Small intestine (tissue), 16 donors: ENCODE measurements at places on chromosomes 6 and 20.

DNA sequence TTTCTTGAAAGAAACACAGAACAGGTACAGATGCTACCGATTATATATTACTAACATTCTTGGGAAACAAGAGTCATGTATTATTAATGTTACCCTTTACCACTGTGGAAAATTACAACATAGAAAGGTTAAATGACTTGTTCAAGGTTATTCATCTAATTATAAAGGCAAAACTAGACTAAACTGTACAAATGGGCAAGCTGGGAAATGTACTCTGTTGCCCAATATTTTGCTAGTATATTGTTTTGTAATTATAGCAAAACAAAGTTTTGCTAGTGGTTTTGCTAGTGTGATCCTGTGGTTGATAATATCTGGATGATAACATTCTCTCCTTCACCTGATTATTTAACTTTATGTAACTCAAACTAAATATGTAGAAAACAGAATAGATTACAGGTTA lies 96.5 kb downstream of the TINAG start:
- DNase-seq = no peak

DNA sequence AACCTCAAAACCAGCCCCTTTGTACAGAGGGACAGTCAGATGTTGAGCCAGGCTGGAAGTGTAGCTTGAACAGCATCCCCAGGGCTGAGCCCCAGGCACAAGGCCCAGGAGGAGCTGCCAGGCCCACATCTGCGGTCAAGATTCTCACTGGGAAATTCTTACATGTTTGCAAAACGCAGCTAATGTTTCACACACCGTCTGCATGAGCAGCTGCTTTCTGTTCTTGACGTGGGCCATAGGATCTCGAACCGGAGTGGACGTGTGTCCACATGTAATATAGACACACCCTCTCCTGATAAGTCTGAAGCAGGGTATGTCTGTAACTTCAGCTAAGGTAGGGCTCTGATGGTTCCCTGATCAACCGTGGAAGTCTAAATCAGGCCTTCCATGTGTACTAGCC lies 41.3 kb upstream of the TRAF3IP2 start:
- no peak for DNase-seq

GRCh38 chr6:107047807-107048206 lies 19.8 kb downstream of the MTRES1 start:
- DNase-seq = no peak

DNA sequence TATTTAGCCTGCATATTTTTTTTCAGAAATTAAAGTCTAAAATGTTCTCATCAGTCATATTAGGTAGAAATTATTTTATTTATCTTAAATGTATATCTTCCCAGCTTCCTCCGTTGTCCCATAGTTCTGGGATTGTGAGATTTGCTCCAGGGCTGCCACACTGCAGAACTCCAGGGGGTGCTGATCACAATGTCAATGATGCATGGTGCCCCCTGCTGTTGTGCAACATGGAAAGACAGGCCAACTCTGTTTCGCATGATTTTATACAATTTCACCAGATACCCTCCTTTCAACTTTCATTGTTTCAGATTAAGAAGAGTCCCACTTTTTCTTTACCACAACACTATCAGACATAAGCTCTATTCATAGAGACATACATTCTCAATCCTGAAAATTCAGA lies 35.9 kb downstream of the ID4 start:
- DNase-seq = no peak

DNA sequence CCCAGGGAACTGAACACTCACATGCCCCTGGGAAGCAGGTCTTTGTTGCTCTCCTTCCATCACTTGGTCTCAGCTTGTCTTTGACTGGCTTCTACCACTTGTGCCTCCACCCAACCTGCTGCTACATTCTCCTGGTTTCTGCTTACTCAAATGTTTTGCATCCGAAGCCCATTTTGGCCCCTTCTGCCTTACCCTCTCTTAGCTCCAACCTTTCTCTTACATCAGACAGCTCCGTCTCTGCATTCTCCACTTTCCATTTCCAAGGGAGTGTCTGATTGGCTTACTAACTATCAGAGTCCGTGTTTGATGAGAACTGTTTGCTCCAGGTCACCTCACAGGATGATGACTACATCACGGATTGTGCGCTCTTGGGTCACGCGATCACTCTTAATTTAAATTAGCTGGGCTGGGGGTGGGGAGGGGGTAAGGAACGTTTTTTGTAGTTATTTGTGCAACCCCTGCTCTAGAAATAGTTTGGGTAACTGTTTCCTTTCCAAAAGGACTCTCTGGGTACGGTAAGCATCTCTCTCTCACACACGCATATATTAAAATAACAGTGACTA lies 844 bp upstream of the ABRACL start:
- DNase-seq = peak; percentile 89

DNA sequence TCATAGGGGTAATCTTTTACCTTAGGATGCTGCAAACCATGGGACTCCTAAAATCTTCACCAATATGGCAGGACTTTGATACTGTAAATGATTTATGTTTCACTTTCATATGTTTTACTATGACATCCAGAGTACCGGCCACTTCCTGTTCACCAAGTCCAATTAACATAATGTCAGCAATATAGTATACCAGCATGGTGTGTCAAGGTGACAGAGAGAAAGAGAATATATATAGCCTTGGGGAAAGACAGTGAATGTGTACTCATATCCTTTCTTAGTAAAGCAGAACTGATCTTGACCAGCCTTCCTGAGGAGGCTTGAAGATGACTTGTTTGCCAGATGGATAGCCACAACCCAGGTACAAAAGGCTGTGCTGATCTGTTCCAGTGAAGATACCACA lies 127.9 kb downstream of the NRN1 start:
- DNase-seq = peak; percentile 8

- no peak for DNase-seq
Measured at GRCh38 chr6:51616243-51616642, 471.2 kb downstream of the PKHD1 start.

DNA sequence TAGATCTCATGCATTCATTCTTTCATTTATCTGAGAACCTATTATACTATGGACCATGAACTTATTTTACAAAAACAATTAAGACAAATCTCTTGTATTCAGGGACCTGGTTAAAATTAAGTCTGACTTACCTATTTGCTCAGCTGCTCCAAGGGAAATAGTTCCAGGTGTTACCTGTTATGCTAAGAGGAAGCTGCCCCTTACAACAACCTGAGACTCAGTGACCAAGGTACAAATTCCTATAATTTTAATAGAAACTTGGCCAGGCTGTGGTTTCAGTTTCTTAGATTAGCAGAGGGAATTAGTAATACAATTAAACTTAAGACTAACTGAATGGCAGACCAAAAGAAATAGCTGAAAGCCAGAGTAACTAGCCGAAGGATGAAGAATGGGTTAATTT lies 48.2 kb upstream of the GMPR start:
- peak; percentile 83 for DNase-seq

- no peak for DNase-seq
Measured at GRCh38 chr20:34004227-34004626, 10.5 kb downstream of the RALY start.

DNA sequence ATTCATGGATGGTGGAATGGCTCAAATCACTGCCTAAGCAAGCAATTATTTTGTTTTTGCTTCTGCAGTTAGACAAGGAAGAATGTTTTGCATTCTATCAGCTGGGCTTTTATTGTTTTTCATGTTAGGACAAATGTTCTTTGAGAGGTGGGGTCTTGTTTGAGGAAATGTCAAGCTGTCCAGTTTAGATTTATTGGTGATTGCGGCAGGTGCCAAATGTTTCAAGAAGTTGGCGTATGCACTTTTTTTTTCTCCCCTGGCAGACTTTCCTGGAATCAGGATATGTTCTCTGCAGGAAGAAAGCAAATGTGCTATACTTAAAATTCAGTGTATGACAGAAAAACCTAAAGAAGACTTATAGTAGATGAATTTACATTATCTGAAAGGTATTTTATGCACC lies 81.0 kb upstream of the JAG1 start:
- no peak for DNase-seq

DNA sequence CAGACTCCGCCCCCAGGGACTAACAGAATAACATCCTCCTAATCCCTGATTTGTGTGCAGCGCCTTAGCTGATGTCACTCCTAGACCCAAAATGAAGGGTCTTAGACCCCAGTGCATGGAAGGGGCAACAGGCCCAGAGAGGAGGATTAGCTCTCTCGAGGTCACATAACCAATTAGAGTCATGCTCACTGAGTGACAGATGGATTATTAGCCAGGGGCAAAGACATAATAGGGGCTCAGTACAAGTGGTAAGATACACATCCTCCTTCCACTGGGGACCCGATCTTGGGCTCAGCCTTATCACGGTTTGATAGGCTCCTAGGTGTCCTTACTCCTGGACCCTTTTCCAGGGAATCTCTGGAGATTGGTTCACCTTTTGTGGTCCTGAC lies 858 bp downstream of the TP53INP2 start:
- DNase-seq = no peak

- no peak for DNase-seq
Measured at GRCh38 chr6:111564482-111564945, 41.2 kb downstream of the TRAF3IP2 start.

DNA sequence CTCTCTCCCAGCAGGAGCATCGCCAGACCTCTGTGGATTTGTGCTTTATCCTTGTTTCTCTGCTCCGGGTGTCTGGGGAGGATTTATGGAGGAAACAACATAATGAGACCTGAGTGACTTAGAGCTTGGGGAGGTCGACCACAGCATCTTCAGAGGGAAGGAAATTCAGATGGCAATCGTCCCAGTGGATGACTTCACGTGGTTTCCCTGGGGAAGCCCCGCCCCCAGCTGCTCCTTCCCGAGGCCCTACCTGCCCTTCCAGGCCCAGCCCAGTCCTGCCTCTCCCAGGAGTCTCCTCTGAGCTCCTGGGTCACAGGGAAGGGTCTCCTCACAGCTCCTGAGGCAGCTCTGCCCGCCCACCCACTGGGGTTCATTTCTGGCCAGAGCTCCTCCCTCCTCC lies 430.3 kb upstream of the SULF2 start:
- DNase-seq = peak; percentile 21

GRCh38 chr6:39451831-39452230 lies 129.3 kb upstream of the KCNK16 start:
- no peak for DNase-seq

DNA sequence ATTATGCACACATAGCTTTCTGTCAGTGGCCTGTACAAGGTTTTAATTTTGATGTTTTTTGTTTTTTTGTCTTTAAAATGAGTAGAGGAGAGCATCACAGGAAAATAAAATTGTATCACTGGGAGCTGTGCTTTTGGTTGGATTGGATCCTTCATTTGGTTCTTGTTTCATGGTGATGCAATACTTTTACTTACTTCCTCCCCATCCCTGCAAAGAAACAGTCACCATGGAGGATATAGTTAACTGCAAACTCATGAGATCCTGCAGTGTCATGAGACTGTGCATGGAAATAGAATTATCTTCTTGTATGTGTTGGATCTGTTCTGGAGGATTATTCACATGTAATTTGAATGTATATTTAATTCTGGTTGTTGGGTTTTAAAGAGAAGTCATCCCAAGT lies 122.3 kb downstream of the JARID2 start:
- DNase-seq = no peak

DNA sequence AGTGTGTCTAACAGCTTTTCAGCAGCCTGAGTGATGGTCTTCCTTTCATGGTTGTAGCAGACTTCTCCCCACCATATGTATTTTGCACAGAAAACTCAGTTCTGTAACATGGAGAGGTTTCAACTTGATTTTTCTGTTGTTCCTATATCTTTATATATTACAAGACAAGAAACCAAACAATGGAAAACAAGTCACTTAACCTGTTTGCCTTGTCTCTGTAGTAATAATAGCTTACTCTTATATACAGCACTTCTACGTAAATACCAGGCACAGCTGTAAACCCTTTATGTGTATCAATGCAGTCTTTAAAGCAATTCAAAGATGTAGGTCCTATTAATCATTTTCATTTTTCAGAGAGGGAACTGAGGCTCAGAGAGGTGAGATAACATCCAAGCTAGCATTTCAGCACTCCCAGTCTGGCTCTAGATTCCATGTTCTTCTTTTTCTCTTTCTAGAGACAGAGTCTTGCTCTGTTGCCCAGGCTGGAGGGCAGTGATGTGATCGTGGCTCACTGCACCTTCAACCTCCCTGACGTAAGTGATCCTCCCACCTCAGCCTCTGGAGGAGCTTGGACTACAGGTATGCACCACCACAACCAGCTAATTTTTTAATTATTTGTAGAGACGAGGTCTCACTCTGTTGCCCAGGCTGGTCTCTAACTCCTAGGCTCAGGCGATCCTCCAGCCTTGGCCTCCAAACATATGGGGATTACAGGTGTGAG lies 90.4 kb downstream of the DTNBP1 start:
- no peak for DNase-seq

GRCh38 chr6:46419576-46420002 lies 71.7 kb downstream of the RCAN2 start:
- DNase-seq = peak; percentile 75

GRCh38 chr20:3768342-3769130 lies 983 bp upstream of the ADISSP start:
- DNase-seq = peak; percentile 84

DNA sequence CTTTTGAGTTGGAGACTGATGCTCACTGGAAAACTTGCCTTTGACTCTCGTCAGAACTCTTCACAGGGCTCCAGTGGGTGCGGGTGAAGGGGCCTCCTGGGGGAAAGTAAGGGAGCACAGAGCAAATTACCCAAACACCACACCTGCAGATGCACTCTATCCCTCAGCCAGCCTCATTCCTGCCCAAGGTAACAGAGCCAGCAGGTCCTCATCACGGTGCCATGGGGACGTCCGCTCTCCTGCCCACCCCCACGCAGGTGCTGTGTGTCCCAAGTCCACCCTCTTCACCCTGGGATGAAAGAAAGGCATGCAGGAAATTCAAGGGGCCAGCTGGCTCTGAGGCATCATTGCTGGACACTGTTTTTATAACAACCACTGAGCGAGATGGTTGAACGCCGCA lies 269.0 kb downstream of the SMOC2 start:
- no peak for DNase-seq

- no peak for DNase-seq
Measured at GRCh38 chr6:121816361-121816760, 380.9 kb downstream of the GJA1 start.

- DNase-seq = no peak
Measured at GRCh38 chr20:9454791-9455190, 59.6 kb upstream of the LAMP5 start.

DNA sequence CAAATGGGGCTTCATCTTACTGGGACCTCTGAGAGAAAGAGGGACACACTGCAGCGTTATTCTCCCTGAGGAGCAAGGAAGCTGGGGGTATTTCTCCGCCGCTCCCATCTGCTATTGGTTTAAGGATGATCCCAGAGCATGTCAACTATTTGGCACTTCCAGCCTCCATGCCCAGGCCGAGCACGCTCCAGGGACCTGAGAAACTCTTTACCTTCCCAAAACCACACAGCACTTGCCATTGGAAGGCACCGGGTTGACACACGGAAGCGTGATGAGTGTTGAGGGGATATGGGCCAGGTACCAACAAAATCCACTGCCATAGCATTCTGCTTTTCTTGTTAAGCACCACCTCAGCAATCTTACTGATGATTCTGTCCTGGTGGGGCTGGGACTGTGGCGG lies 92.4 kb upstream of the SLC24A3 start:
- no peak for DNase-seq

GRCh38 chr6:38350220-38350619 lies 289.5 kb downstream of the BTBD9 start:
- no peak for DNase-seq

GRCh38 chr6:163460307-163460782 lies 45.8 kb downstream of the QKI start:
- peak; percentile 54 for DNase-seq

- peak; percentile 55 for DNase-seq
Measured at GRCh38 chr6:142112451-142113061, 20.2 kb upstream of the GJE1 start.

GRCh38 chr6:158257781-158258180 lies 54.5 kb upstream of the TULP4 start:
- no peak for DNase-seq

- no peak for DNase-seq
Measured at GRCh38 chr6:13433709-13434121, 53.7 kb downstream of the GFOD1 start.
